ENCODE measurements at places on chromosomes 2 and 18.

GRCh38 chr2:172087780-172088244, 2.5 kb downstream of the DLX1 start:
- peak; percentile 3 for DNase-seq

DNA sequence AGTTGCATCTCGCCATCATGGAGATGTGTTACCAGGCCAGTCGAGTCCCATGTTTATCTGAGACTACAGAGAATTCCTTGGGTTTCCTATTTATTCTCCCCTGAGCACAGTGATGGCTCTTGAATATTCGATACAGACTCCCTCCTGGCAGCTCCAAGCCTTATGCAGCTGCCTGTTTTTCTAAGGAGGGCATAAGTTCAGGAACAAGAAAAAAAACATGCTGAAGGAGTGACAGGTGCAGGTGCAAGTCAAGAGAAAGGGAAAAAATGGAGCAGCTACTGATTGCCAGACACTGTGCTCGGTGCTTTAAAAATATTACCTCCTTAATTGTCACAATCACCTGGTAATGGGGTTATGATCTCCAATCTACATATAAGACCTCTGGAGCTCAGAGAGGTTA, 177.2 kb upstream of the DPP10 start:
- DNase-seq = peak; percentile 13

DNA sequence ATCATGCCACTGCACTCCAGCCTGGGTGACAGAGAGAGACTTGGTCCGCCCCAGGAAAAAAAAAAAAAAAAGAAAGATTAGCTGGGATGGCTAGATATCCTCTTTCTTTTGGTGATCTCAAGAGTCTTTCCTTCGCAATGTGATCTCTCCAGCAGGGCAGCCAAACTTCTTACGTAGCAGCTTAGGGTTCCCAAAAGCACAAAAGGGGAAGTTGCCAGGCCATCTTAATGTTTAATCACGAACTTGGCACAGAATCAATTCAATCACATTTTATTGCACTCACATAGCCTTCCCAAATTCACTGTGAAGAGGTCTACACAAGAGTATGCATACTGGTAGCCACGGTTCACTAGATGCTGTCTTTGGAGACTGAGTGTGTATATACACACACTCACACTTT, 53.1 kb downstream of the VIL1 start:
- peak; percentile 30 for DNase-seq

- DNase-seq = peak; percentile 59
Measured at GRCh38 chr2:46435796-46436360, 43.5 kb upstream of the TMEM247 start.

GRCh38 chr2:209253544-209253943, 170.3 kb upstream of the MAP2 start:
- DNase-seq = no peak

DNA sequence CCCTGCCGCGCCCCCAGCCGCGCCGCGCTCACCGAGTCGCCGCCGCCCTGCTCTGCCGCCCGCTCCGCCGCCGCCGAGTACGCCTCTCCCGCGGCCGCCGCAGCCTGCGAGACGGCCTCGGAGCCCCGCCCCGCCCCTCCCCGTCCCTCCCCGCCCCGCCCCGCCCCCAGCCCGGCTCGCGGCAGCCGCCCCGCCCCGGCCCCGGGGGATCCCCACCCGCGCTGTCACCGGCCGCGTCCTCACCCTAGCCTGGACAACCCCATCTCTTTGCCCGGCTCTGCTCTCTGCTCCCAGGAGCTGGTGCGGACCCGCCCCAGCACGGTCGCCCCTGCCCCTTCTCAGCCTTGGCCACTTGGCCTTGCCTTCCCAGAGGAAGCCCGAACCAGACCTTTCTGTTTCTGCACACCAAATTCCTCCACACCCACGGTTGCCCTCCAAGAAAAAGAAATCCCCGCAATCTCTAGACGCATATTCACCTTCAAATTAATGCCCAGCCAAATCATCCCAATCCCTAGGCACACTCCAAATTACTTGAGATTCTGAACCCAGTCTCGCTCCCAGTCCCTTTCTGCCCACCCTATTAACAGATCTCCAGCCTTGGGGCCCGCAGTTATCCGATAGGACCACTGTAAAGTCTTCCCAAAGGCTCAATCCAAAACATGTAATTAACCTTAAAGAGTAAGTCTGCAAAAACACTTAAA, at the start of gene CYRIA:
Gene CYRIA (minus strand): TSS at position 87 of the 701 bp plus-strand sequence. CDS start 77,715 bp downstream, outside the sequence.
- DNase-seq = peak; percentile 67

DNA sequence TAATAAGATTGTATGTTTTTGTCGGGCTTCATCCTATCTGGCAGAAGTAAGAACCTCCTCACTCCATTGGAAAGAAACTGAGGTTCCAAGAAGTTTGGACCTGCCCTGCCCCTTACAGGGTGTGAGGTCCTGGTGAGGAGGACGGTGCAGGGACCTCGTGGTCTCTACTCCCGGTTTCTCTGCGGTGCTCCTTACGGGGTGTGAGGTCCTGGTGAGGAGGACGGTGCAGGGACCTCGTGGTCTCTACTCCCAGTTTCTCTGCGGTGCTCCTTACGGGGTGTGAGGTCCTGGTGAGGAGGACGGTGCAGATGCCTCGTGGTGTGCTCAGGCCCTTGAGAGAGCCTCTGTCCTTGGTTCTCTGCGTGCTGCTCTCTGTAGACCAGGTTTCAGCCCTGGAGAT, 5.2 kb downstream of the CTDP1 start:
- DNase-seq = no peak

- peak; percentile 9 for DNase-seq
Measured at GRCh38 chr2:129502781-129503180, 476.7 kb upstream of the RAB6C start.

GRCh38 chr2:158890296-158890905, 78.0 kb upstream of the TANC1 start:
- no peak for DNase-seq

GRCh38 chr2:196887431-196887830, 39.1 kb downstream of the PGAP1 start:
- no peak for DNase-seq

DNA sequence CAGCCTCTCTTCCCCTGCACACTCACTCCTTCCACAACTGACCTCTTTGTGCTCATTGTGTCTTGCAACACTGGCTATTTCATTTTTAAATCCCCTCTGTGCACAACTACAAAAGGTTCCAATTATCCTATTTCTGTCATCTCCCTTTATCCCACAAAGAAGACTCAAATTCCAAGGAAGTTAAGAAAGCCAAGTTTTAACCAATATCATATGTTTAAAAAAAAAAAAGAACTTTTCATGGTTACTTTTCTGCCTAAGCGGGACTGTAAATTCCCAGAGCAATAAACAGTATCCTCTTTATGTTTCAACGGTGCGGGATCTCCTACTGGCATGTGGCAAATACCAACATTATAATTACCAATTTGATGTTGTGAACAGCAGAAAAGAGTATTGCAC, 83.8 kb downstream of the DOCK10 start:
- peak; percentile 79 for DNase-seq

GRCh38 chr2:122203523-122203922, 448.1 kb downstream of the TSN start:
- peak; percentile 98 for DNase-seq

- DNase-seq = no peak
Measured at GRCh38 chr2:99911736-99912135, 230.7 kb downstream of the AFF3 start.

GRCh38 chr2:124065636-124066035, 40.5 kb downstream of the CNTNAP5 start:
- no peak for DNase-seq

GRCh38 chr2:96549466-96549785, 12.9 kb downstream of the ARID5A start:
- no peak for DNase-seq

DNA sequence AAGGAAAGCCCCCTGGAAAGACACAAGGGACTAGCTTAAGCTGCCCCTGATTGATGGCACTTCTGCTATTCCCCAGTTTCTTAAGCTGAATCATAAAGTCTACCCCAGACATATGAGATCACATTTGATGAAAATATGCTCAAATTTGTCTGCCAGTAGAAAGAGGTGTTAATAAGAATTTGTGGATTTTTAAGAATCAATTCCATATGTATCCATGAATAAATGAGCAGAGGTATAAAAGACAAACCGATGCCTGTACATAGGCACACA, 119.9 kb downstream of the CCBE1 start:
- no peak for DNase-seq

DNA sequence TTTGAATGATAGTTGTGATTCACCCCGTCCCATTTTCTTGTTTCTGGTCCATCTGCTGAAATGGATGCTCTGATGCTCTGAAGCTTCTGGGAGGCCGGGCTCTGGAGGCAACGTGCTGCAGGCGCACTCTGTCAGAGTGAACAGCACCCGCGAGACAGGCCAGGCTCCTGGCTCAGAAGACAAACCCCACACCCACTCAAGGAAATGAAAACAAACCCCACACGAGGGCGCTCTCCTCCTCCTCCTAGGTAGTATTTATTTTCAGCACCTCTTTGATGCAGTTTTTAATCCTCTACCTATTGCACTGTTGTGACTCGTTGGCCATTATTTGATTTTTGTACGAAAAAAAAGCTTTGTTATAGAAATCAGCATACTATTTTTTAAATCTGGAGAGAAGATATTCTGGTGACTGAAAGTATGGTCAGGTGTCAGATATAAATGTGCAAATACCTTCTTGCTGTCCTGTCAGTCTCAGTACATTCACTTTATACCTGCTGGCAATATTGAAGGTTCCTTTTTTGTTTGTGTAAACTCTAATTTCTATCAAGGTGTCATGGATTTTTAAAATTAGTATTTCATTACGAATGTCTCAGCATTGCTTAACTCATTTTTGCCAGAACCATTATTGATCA, 10.3 kb upstream of the CHST10 start:
- peak; percentile 36 for DNase-seq

- no peak for DNase-seq
Measured at GRCh38 chr2:234488913-234489451, 7.9 kb downstream of the ARL4C start.

DNA sequence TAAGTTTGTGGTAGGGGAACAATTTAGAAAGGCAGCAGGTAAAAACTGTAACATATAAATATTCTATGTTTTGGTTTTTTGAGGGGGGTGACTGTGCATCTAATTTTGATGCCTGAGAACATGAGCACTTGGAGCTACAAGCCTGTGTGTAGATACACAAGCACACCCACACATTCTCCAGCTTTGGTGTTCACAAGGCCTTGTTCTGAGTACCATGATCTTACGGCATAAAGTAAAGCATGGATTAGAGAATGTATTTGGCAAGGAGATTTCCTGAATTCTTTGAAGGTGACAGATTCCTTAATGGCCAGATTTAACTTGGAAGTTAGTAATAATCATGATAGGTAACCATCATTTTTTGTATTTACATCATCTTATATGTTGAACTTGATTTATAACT, 42.7 kb downstream of the MAP3K20 start:
- no peak for DNase-seq

DNA sequence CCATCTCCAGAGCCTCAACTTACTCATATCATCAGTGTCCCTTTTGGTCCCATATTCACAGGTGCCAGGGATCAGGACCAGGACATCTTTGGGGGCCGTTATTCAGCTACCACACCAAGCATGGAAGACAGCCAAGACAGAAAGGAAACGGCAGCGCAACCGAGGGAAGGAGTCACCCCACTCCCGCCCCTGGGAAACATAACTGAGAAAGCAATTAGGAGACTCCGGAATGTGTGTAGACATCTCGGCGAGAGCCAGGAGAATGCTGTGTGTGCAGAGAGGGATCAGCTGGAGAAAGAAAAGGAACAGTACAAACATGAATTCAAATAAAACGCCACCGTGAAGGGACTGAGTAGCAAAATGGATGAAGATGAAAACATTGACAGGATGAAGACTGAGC, 13.4 kb upstream of the BOK start:
- no peak for DNase-seq

DNA sequence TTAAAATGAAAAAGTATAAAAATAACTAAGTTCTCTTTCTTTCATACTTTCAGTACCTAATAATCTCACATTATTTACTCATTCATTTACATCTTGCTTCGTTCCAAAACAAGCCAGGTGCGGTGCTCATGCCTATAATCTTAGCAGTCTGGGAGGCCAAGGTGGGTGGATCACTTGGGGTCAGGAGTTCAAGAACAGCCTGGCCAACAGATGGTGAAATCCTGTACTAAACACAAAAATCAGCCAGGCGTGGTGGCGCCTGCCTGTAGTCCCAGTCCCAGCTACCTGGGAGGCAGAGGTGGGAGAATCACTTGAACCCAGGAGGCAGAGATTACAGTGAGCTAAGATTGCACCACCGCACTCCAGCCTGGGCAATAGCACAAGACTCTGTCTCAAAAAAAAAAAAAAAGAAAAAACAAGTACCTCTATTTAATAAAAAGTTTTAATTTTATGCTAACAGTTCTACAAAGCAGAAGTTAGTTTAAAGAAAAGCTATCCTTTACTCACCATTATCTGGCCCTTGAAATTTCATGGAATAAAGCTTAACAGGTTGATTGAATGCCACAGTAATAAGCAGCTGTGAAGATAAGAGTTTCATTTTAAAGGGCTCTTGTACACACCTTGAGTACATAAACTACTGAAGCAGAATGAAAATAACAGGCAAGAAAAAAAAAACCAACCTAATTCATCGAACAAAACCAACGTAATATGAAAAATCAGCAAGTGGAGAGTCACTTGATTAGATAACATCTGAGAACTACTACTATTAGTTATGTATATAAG, 22.5 kb downstream of the TXNL1 start:
- DNase-seq = no peak

DNA sequence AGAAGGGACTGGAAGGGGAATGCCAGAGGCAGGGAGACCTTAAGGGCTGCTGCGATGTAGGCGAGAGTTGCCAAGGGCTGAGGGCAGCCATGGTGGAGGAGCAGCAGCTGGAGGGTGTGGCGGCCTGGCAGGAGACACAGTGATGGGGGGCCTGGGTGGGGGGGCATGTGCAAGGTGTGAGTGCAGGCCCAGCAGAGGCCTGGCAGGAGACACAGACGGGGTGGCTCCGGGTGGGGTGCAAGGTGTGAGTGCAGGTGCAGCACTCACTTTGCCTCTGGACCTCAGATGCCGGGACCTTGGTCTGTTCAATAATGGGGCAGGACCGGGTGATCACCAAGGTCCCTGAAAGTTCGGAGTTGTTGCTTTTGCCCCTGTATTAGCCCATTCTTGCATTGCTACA, 76.2 kb upstream of the ODC1 start:
- no peak for DNase-seq

Data from muscle of leg (tissue), 16 donors.